ENCODE measurements at places on chromosomes 11 and 22.
A peak's percentile ranks its signal among the peaks of the same experiment; 100 is the strongest.

GRCh38 chr22:39839204-39839603 lies 54.4 kb downstream of the ENTHD1 start:
- DNase-seq = no peak

- no peak for DNase-seq
Observed at GRCh38 chr11:105073456-105074165, 28.5 kb upstream of the CARD16 start.

DNA sequence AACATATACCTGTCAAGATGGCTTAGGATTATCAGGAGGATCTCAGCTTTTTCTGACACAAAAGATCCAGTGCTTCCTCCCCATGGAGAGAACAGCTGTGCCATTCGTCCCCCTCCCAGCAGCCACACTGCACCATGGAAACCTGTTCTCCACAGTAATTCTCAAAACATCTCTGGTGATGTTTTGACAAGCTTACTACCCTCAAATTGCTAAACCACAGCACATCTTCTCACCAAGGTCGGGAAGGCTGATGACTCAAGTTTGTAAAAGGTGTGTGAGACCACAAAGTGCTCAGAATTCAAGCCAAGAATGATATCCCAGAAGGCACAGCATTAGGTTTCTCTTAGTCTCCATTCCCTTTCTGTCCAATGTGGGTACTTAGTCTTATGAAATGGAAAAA lies 3.9 kb upstream of the RAB38 start:
- DNase-seq = peak; percentile 20

DNA sequence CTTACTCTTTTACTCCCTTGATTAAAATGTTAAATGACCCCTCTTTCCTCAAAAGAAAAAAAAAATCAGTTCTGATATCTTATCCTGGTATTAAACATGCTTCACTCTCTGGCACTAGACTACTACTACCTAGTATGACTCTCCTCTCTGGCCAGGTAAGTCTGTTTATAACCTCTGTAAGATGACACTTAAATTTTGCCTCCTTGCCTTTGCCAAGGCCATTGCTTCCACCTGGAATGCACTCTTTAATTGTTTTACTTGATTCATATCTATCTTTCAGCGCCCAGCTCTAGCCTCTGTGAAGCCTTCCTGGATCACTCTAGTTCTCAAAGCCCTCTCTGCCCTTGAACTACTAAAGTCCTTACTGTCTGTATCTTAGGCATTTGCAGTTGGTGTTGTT lies 170.4 kb downstream of the ETS1 start:
- no peak for DNase-seq

DNA sequence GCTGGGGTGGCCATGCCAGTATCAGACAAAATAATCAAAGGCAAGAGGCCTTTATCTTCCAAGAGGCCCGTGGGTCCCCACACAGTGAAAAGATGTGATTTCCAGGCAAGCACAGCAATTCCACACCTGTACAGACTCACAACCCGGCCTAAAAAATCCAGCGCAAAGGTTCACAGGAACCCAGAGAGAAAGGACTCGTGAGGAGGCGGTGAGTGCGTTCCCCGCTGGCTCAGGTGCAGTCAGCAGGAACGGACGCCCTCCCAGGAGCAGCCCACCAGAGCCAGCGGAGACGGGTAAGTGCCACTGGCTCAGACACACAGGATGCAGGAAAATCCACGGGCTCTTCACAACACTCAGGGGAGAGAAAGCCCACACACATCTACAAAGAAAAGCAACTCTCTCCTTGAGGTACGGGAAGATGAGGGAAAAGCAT lies 4.4 kb downstream of the TOLLIP start:
- DNase-seq = no peak

- DNase-seq = no peak
Observed at GRCh38 chr11:113906038-113906437, 1.4 kb downstream of the HTR3B start.

DNA sequence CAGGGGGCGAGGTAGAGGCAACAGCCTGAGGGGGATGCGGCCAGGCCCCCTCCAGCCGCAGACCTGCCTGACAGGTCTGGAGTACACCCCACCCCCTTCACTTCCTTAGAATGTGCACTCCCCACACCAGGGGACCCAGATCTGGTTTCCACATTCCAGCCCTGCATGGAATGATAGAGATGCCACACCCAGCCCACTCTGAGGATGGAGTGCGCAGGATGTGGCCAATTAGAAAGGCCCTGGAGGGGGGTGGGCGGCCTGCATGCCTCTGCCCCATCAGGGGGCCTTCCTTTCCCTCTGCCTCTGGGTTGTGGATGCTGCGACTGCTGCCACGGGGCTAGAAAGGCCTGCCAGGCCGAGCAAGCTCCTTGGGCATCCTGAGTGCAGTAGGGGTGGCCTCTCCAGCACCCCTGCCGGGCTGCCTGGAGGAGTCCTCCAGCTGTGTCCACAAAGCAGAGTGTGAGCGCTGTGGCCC lies 28.2 kb upstream of the MGAT3 start:
- DNase-seq = no peak

DNA sequence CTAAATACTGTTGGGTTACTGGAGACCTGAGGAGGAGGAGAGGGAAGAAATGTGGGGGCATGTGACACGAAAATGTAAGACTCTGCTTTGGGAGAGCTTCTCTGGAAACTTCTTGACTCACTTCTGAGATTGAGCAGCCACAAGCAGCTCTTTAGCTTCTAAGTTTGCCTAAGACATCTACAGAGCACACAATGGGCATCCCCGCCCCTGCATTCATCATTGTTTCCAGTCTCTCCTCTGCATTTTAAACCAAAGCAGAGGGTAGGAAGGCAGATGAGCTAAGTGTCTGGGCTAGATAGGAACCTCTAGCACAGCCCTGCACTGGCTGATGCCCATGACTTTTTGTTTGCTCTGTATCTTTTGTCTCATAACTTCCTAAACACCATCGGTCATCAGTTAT lies 2.1 kb upstream of the OR52D1 start:
- DNase-seq = no peak

- DNase-seq = no peak
Observed at GRCh38 chr11:125365196-125365931, 130.7 kb downstream of the FEZ1 start.

DNA sequence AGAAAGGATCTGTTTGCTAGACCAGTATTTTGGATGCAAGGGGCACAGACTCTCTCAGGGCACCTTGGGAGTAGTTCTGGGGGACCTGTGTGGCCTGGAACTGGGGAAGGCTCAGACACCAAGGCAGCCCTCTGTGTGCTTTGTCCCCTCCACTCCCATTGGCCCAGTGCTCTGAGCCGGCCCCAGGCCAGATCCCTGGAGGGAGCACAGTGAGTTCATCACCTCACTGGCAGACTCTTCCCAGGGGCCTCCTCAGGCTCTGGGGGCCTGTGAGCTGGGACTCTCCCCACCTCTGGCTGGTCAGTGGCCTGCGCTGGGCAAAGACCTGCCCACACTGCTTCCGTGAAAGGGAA lies 51.7 kb downstream of the CHRDL2 start:
- DNase-seq = no peak

DNA sequence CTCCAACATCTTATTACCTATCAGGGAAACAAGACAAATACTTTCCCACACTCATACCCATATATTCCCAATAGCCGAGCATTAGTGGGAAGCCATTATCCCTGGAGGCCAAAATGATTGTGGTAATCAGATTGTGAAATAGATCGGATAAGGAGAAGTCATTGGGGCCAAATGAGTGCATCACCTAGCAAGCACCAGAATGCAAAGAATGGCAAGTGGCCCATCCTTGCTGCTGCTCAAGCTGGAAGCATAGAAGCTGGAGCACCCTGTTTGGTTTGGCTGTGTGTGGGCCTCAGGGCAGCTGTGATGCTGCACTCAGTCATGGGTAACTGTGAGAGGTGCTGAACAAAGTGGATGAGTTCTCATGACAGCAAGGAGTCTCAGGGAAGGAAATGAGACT lies 18.7 kb upstream of the DBX1 start:
- DNase-seq = no peak

GRCh38 chr22:38299770-38300102 lies 17.5 kb downstream of the CSNK1E start:
- DNase-seq = no peak

DNA sequence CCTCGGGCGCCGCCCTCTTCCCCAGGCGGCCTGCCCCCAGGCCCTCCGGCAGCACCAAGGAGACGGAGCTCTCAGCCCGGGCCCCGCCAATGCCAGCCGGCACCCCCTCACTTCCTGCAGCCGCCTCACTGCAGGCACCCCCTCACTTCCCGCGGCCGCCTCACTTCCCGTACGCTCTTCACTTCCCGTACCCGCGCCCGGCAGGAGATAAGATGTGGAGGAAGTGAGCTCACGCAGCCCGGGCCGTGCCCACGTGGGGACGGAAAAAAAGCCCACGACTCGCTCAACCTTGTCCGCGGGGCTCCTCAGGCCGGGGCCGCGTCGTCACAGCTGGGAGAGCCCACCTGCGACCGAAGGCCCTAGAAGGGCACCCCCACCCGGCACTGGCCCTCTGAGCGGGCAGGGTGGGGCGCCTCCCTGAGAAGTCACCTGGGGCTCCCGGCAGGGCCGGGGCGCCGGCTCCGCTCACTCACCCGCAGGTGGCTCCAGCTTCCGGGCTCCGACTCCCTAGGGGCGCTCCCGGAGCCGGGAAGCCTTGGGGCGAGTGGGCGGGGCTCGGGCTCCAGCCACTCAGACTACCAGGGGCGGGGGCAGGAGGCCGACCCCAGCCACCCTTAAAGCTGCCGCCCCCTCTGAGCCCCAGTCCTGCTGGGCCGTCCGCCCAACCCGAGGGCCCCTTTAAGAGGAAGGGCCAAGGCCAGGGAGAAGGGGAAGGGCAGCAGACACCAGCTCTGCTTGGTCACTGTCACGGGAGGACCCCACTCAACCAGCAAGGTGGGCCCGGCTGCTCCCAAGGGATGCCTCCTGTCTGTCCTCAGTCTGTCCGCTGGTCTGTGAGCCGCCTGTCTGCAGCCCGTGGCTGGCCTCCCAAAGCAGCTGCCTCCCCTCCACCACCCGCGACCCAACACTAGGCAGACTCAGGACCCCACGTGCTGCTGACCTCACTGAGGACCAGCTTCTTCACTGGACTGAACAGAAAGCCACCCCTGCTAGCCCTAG lies 31.4 kb downstream of the PISD start:
- DNase-seq = peak; percentile 85

GRCh38 chr22:44046485-44047141 lies 22.5 kb downstream of the PARVB start:
- DNase-seq = no peak

DNA sequence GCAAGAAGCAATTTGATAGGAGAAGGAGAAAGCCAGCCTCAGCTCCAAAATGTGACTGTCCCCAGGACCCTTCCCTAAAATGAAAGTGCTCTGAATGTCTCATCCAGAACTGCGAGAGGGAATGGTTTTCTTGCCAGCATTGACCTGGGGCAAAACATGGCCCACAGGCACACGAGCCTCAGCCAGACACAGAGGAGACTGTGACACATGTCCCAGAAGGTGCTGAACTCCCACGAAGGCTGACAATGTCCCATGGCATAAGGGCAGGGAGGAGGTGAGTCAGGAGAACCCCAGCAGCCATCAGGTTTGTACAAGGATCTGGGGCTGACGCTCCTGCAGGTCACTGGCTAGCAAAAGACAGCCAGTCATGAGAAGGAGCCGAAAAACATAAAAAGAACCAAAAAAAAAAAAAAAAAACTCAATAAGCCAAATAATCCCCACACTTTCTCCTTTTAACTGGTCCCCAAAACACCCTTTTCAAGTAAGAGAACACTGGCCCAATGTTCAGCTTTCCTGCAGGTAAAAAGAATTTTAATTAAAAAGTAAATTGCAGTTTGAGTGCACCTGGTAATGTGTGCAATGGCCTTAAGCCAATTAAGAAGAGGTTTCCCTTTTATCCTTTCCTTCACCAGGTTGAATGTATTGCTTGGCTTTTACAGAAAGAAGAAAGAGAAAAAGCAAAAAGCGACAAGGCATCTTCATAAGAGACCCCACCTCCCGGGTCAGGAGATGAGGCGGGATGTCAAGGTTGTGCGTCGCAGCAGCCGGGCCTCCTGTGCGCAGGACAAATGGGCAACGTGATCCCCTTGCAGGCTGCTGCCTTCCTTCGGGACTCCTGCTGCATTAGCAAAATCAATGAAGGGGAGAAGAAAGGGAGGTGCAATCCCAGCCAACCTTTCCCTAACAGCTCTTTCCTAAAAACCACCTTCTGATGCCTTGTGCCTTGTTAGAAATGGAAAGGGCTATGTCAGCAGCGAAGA lies 43.6 kb downstream of the GALNT18 start:
- no peak for DNase-seq

- DNase-seq = no peak
Observed at GRCh38 chr22:33688903-33689302, 231.4 kb downstream of the LARGE1 start.

DNA sequence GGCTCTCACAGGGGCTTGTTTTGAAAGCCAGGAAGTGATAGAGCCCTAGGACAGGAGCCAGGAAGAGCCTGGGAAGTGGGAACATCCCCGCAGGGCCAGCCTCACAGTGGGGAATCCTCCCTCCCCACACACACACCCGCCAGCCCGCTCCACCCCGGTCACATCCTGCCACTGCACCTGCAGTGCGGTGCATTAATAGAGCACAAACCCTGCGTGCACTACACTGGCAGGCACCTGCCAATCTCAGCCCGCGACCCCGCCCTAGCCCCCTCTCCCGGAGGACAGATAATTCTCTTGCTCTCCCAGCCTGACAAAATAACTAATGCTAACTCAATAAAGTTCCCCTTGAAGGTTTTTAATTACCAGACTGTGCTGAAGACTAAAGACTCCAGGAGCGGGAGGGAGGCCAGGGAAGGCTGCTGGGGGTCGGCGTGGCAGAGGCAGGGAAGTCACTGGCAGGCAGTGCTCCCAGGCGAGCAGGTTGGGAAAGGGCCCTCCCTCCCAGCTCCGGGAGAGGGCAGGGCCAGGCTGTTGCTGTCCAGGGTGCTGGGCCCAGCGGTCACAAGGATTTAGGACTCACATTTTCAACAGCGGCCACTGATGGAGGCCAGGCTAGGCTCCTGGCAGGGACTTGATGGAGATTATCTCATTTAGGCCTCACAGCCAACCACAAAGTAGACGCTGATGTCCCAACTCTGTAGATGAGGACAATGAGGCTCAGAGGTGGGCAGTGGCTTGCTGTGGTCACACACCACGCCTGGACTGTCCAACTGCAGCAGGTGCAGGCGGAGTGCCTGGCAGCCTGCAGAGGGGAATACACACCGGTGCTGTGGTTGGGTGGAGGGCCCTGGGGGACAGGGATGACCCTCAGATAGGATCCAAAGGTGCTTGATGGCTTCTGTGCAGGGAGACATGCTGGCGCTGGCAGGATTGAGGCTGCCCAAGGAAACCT lies 23.9 kb upstream of the TCF20 start:
- no peak for DNase-seq

DNA sequence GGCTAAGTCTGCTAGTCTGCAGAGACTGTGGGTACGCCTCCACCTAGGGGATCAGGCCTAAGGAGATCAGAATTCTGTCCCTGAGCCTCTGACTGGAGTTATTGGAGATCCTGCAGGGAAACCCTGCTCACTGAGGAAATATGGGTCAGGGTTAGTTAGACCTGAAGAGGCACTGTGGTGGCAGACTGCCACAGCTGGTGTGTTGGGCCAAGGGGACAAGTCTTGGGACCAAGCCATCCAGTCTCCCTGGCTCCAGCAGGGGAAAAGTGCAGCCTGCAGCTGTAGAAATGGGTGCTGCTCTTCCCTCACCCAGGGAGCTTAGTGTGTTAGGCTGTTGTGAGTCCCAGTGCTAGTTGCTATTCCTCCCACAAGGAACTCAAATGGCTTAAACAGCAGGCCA lies 334.8 kb upstream of the LARGE1 start:
- DNase-seq = no peak

All from GM20000 (cell line).